Adrenal gland (tissue), 19 donors: ENCODE measurements at places on chromosomes 3 and 15.

- no peak for DNase-seq
These were observed 169.3 kb downstream of the RAB11A start for GRCh38 chr15:66038387-66039116.

DNA sequence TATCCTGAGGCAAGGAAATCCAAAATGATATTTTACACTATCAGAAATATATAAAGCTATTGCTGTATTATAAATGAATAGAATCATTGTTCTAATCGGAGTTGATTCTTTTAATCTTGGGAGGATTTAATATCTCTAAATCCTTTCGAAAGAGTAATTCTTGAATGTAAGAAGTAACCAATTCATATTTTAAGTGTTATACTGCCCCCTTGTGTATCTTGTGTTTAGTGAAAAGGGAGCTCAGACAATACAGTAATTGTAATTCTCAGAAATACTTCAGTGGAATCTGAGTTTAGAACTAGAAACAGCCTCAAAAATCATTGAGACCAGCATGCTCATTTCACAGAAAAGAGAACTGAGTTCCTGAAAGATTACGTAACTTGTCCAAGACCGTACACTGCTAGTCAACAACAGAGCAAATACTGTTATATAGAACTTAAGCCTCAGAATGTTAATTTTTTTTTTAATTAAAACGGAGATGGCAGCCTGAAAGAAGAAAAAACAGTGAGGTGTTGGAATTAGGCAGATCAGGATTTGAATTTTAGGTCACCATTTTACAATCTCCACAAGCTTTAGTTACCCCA lies 42.9 kb downstream of the PLCH1 start:
- DNase-seq, result no peak

DNA sequence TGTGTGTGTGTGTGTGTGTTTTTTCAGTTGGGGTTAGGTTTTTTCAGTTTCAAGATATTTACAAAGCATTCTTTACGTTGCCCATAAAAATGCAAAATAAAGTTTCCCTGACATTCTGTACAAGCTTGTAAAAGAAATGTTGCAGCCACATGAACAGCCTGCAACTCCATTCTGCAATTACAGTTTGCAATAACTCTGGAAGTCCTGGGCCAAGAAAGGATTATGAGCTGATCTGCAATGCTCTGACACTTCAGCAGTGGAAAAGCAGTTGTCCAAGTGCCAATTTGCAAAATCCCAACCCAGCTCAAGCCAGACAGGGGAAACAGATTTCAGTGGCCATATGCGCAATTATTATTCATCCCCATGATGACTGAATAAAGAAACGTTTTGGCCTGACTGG lies 322.1 kb downstream of the MEX3B start:
- DNase-seq, result no peak

- no peak for DNase-seq
These were observed 4.8 kb upstream of the ADCY5 start for GRCh38 chr3:123453675-123454074.

DNA sequence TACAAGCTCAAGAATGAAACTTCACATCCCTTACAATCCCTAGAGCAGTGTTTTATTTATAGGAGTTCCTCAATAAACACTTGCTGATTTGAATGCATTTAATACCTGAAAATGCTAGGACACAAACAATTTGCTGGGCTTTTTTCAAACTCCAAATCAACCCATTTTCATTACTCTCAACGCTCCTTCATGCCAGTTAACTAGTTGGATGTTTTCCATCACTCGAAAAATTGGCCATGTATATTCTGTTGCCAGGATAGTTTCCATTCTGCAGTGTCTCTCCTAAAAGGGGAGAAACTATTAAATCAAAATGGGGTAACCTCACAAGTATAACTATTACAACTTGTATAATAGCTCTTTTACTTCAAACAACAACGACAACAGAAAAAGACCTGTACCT lies 1.2 kb downstream of the GBE1 start:
- DNase-seq, result no peak
